Ammon's horn (tissue), 1 donor: ENCODE measurements at places on chromosomes 4 and X.

- peak; percentile 5 for DNase-seq
These were observed 73.5 kb upstream of the ZFP42 start for GRCh38 chr4:187921946-187922623.

DNA sequence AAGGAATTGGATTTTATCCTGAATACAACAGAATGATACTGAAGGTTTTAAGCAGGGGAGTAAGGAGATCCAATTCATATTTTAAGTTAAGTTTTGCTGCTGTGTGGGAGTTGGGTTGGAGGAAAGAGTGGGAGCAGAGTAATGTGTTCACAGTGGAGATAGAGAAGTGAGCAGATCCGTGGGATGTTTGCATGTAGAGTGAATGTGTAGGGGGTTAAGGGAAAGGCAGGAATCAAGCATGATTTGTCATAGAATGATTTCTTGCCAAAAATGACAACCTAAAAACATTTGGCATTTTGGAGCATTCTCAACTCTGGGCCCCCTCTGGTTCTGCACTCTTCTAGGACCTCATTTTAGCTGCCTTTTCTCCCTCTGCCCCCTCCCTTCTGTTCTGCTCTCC, 76.6 kb downstream of the ARHGAP10 start:
- peak; percentile 45 for DNase-seq

GRCh38 chrX:14758029-14758491, 114.8 kb downstream of the FANCB start:
- no peak for DNase-seq

DNA sequence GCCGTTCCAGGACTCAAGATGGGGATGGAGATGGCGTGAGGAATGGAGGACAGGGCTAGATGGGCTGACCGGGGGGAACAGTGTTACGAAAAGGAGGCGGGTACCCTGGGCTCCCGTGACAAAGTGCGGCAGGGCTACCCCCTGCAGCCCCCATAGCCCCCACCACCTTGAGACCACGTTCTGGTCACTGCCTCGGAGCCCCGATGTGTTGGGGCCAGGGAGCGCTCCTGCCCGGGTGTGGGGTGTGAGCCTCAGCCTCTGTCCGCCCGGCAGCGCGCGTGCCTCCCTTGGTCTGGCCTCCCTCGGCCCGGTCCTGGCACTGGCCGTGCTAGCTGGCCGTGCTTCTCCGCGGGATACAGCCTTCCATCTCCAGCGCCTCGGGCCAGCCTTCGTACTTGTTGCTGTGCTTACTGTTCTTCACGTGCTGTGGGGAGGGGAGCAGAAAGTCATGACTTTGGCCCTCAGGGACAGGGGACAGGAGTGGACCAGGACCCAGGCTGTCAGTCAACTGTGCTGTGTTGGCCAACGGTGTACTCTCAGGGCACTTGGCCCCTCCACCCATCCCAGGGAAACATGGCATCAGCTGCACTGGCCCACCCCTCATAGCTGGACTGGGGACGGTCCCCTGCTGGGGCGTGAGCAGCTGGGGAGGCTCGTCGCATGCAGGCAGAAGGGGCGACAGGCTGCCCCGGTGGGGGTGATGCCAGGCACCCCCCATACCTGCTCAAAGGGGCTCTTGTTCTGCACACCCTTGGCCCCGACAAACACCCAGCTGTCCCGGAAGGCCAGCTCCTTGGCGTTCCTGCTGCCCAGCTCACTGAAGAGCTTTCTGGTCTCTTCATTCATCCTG, 9.3 kb downstream of the FAM3A start:
- DNase-seq, result no peak

DNA sequence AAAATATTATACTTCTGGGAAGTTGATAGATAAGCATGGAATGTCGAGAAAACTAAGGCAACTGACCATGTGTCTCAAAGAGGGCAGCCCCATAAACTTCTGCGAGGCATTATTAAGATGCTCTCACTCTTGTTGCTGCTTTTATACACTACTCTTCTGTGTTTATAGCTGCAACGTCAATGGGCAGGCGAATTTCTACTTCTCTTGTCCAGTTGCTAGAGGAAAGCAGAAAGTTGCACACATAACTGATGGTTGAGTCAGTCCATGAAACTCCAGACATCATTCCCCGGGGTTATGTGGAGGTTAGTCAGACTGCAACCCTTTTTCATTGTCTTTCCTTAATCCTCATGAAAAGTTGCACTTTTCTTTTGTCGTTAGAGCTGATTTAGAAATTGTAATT, 39.8 kb downstream of the VCX3B start:
- no peak for DNase-seq

- no peak for DNase-seq
These were observed 8.3 kb downstream of the SEC24B start for GRCh38 chr4:109441862-109442458.

- no peak for DNase-seq
These were observed 240.5 kb downstream of the MAML3 start for GRCh38 chr4:139913398-139913990.

GRCh38 chr4:30268370-30268769, 451.8 kb upstream of the PCDH7 start:
- no peak for DNase-seq
